ENCODE measurements at places on chromosomes 5 and 9. TPM values are rescaled to one million over a fixed set of nuclear protein-coding genes. Genes with fewer than 3 reads are reported as not detected.

The PCDHB14 gene
- 7.9 TPM for total RNA-seq

The FSD1L gene
- total RNA-seq: 29.5 TPM

The PCDHGA1 gene
- 1.1 TPM for total RNA-seq

The NPR3 gene
- 0.89 TPM for total RNA-seq

The RGS7BP gene
- total RNA-seq: not detected

The LECT2 gene
- total RNA-seq: not detected

The IFNK gene
- total RNA-seq: not detected

The SNX24 gene
- 20.8 TPM for total RNA-seq

The DMAC1 gene
- total RNA-seq: 73.8 TPM

The SMIM23 gene
- not detected for total RNA-seq

- DNase-seq: no peak
- H3K4me3 ChIP-seq: no peak overlapping the region
- H3K27ac ChIP-seq: no peak overlapping the region
- H3K4me1 ChIP-seq: peaks cover 20% of the 10 kb centered on the region
- no peaks in the 10 kb centered on the region for H3K36me3 ChIP-seq
Measured at GRCh38 chr5:127705120-127705892, 2.1 kb downstream of the CCDC192 start.

DNA sequence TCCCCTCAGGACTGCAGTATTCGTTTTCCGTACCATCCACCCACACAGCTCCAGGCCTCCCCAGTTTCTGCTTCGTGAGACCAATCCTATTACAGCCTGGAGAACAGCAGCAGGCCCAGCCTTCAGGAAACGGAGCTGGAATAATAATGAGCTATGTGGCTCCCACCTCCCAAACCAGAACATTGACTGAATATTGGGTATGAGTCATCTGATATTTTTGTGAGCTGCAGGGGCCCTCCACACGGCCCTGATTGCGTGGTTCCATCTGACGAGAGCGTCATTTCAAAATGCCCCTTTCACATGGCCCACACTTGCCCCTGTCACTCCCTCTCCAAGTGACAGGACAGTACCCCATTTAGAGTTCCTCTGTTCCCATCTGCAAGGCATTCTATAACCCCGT lies 192.0 kb downstream of the BRINP1 start:
- no peak overlapping the region for H3K4me3 ChIP-seq
- H3K27me3 ChIP-seq: peaks cover 6% of the 10 kb centered on the region
- no peaks in the 10 kb centered on the region for H3K36me3 ChIP-seq
- H3K4me1 ChIP-seq: no peaks in the 10 kb centered on the region

DNA sequence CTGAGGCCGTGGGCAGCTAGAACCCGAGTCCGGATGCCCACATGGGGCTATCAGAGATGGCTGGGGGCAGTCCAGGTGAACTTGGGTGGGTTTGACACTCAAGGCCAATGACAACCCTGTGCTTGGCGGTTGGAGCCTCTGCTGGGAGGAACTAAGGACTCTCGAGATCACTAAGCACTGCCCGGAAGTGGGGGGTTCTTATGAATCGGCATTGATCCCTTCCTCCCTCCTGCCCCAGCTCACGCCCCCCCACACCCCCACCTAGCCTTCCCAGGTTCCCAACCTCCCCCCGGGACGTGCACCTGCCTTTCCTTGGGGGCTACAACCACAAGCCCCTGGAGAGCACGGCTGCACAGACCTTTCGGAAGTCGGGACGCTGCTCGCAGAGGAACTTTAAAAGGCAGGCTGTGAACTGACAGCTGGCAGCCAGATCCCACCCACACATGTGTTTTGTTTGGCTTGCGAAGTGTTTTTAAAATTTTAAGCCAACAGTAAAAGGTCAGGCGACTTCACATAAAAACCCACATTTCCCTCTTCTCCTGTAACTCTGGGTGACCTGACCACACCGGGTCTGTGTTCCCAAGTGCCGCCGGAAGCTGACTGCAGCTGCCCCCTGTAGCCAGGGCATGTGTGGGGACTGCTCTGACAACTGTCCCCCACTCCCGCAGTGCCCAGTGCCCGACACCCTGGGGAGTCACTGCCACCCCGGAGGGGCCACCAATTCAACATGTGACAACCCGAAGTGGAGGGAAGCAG lies 5.1 kb upstream of the RALGDS start:
- peaks cover 1% of the 10 kb centered on the region for H3K36me3 ChIP-seq
- DNase-seq: no peak
- H3K27me3 ChIP-seq: no peaks in the 10 kb centered on the region

DNA sequence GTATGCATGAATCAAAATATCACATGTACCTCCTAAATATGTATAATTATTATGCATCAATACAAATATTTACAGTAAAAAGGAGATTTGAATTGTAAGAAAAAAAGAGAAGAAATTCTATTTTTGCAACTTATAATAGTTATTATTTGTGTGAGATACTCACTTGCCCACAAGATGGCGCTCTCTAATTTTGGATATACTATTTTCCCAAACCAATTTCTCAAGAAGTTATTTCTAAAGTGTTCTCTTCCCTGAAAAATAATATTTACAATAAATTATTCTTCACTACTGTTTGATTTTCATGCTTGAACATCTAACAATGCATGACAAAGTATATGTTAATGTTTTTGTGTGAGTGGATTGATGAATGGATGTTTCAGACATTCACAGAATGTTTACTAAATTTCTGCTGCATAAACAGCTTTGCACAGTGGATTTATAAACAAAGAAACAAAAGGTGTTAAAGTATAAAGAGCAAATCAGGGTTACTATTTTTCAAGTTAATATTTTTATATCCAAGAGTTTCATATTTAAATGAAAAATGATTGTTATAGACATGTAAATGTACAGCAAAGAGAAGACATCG lies 503.4 kb downstream of the PDE4D start:
- no peak overlapping the region for H3K4me3 ChIP-seq
- no peaks in the 10 kb centered on the region for H3K4me1 ChIP-seq
- no peaks in the 10 kb centered on the region for H3K36me3 ChIP-seq
- H3K27me3 ChIP-seq: no peaks in the 10 kb centered on the region

DNA sequence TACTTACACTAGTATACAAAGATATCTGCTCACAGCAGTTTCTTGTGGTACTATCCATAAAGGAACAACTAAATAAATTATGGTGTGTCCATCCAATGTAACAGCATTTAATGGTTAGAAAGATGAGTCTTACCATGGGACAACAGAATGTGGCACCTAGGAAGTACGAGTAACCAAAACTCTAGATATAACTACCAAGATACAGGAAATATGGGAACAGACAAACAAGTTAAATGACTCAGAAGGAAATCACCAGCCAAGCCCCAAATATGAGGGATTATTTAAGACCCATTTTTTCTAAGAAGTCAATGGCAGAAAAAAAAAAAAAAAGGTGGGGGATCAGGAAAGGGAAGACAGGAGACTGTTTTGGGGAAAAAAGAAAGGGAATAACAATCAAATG lies 294.8 kb downstream of the PRELID2 start:
- H3K27ac ChIP-seq: no peak overlapping the region
- no peaks in the 10 kb centered on the region for H3K27me3 ChIP-seq
- H3K4me1 ChIP-seq: peaks cover 17% of the 10 kb centered on the region
- peaks cover 3% of the 10 kb centered on the region for H3K36me3 ChIP-seq
- no peak overlapping the region for H3K4me3 ChIP-seq
- DNase-seq: no peak

GRCh38 chr9:33682551-33682950 lies 112.8 kb upstream of the PRSS3 start:
- H3K27ac ChIP-seq: no peak overlapping the region
- no peaks in the 10 kb centered on the region for H3K4me1 ChIP-seq
- no peak overlapping the region for H3K4me3 ChIP-seq

DNA sequence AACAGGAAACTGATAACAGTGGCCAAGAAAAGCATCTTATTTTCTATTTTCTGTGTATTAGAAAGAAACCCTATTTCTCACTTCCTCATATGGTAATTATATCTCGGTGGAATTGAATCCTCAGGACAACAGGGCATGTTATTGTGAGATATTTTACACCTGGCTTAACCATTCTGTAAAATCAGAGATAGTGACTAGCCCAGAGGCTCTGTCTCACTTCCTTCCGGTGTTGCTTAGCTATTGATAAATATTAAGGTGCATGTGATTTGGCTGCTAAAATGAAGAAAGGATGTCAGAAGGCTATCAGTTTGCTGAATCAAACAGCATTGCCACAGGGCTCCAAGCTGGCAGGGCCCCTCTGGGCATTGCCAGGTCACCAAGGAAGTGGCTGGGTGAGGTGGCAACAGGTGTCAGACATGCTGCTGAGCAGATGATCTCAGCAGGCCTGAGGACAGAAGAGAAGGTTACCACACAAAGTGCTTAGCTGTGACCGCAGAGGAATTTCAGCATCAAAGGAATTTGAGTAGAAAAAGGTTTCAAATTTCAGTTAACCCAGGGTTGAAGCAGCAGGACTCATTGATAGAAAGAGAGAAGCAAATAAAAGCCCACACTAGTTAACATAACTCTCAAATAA lies 330.7 kb downstream of the PDE4D start:
- no peaks in the 10 kb centered on the region for H3K36me3 ChIP-seq
- no peak for DNase-seq
- no peaks in the 10 kb centered on the region for H3K27me3 ChIP-seq

DNA sequence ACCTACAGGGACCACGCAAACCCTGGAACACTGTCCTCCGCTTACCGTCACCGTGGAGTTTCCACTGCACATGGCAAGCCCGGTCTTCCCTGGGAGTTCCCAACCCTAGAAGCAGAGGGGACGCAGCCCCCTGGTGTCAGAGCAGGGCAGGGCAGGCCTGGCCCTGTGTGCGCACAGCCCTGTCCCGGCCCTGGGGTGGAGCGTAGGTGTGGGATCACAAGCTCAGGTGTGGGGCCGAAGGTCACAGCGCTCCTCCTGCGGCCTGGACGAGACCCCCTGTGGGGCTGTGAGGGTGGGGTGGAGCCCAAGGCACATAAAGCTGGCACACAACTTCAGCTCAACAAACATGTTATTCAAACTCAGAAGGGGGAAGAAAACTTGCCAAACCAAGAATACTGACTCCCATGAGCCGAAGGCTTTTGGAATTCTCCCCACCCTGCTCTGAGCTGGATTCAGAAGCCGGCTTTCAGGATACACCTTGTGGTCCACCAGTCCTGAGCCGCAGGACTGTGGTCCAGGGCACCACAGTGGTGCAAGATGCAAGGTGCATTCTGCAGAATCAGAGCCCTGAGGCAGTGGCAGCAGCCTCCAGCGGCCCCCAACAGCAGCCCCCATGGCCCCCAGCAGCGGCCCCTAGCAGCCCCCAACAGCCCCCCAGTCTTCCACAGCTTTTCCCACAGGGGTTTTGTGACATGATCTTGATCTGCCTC lies 11.8 kb upstream of the EXOC3 start:
- H3K4me3 ChIP-seq: no peak overlapping the region
- H3K36me3 ChIP-seq: no peaks in the 10 kb centered on the region
- no peak overlapping the region for H3K27ac ChIP-seq
- peaks cover 4% of the 10 kb centered on the region for H3K4me1 ChIP-seq
- peaks cover 6% of the 10 kb centered on the region for H3K27me3 ChIP-seq

GRCh38 chr9:109181284-109181683 lies 14.2 kb upstream of the FRRS1L start:
- H3K27ac ChIP-seq: no peak overlapping the region
- no peak for DNase-seq
- no peaks in the 10 kb centered on the region for H3K36me3 ChIP-seq
- peaks cover 13% of the 10 kb centered on the region for H3K27me3 ChIP-seq

DNA sequence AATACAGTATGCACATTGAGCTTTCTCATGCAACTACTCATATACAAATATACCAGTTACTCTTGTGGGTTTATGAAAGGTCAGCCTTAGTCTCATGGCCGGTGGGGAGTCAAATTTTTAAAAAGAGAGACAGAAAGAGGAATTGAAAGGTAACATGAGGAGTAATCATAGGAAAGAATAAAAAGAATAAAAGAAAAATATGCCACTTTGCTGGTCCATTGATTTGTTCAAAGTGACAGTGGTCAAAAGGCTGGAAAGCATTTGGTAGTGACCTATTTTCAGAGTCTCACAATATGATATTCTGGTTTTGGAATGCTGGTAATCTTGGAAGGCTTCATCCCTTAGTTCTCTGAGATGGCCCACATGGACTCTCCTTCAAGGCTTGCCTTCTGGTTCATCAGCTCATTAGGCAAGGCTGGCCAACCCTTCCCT lies 67.0 kb downstream of the ZNF366 start:
- H3K4me3 ChIP-seq: no peak overlapping the region
- DNase-seq: no peak
- H3K27ac ChIP-seq: no peak overlapping the region
- no peaks in the 10 kb centered on the region for H3K27me3 ChIP-seq
- no peaks in the 10 kb centered on the region for H3K36me3 ChIP-seq

- no peak overlapping the region for H3K4me3 ChIP-seq
- peaks cover 12% of the 10 kb centered on the region for H3K36me3 ChIP-seq
- H3K4me1 ChIP-seq: peaks cover 5% of the 10 kb centered on the region
- H3K27ac ChIP-seq: no peak overlapping the region
- H3K27me3 ChIP-seq: peaks cover 3% of the 10 kb centered on the region
Measured at GRCh38 chr9:132003319-132003704, 76.4 kb downstream of the MED27 start.

DNA sequence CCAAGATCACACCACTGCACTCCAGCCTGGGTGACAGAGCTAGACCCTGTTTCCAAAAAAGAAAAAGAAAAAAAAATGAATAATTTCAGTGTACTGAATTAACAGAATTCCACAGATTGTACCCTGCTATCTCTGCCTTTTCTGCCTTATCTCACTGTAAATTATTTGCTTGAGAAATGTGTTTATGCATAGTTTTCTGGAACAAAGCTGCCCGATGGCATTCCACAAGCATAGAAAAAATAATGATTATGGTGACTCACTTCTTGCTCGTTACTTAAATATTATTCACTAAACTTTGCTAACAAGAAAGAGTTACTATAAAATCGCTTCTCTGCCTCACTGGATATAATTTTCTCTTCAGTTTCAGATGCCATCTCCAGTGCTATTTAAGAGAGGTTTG lies 88.7 kb upstream of the FAM169A start:
- peaks cover 11% of the 10 kb centered on the region for H3K36me3 ChIP-seq
- H3K27ac ChIP-seq: peak overlapping the region; percentile 86
- peaks cover 58% of the 10 kb centered on the region for H3K4me1 ChIP-seq
- no peak overlapping the region for H3K4me3 ChIP-seq
- DNase-seq: no peak

GRCh38 chr5:96758621-96759020 lies 49.1 kb downstream of the ERAP1 start:
- DNase-seq: no peak
- no peaks in the 10 kb centered on the region for H3K27me3 ChIP-seq
- H3K4me1 ChIP-seq: no peaks in the 10 kb centered on the region
- H3K27ac ChIP-seq: no peak overlapping the region
- peaks cover 8% of the 10 kb centered on the region for H3K36me3 ChIP-seq

GRCh38 chr5:131272307-131272706 lies 8.5 kb downstream of the CDC42SE2 start:
- peaks cover under 1% of the 10 kb centered on the region for H3K36me3 ChIP-seq
- DNase-seq: no peak
- H3K27ac ChIP-seq: no peak overlapping the region

GRCh38 chr9:72193478-72193881 lies 44.2 kb downstream of the GDA start:
- no peaks in the 10 kb centered on the region for H3K27me3 ChIP-seq
- H3K36me3 ChIP-seq: no peaks in the 10 kb centered on the region
- H3K27ac ChIP-seq: no peak overlapping the region
- DNase-seq: no peak
- no peak overlapping the region for H3K4me3 ChIP-seq

All from progenitor cell of endocrine pancreas (in vitro differentiated cells).